Esophagus squamous epithelium (tissue), 5 donors: ENCODE measurements at places on chromosomes 13 and 19.

DNA sequence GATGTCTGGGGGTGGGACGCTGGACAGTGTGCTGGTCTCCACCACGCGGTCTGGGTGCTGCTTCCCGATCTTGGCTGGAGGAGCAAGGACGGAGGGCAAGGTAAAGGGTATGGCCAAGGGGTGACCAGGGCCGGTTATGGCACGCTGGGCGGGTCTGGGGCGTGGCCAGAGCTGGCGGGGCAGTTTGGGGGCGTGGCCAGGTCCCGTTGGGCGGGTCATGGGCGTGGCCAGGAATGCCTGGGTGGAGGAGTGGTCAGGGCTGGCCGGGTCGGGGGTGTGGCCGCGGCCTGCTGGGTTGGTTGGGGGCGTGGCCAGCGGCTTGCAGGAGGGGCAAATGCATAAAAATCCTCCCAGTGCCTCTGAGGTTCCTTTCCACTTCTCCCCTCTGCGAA, 19.2 kb downstream of the GPX4 start:
- no peak for DNase-seq

DNA sequence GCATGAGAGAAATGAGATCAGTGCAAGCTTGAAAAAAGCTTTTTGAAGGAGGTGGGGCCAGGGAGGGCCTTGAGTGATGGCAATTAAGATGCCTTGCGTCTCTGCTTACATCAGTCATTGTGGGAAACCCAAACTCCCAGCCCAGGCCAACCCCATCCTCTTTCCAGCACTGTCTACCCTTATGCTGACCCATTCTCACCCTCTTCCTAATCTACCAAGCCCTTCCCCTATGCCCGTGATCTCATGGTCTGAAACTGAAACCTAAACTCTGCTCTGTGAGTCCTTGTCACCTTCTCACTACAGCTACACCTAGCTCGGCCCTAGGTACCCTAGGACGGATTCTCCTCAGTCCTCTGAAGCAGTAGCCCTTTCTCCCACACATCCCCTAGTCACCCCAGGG, 36.0 kb upstream of the SERP2 start:
- DNase-seq: no peak

- DNase-seq: no peak
Observed at GRCh38 chr19:58212336-58213074, 16.2 kb upstream of the ZNF544 start.

DNA sequence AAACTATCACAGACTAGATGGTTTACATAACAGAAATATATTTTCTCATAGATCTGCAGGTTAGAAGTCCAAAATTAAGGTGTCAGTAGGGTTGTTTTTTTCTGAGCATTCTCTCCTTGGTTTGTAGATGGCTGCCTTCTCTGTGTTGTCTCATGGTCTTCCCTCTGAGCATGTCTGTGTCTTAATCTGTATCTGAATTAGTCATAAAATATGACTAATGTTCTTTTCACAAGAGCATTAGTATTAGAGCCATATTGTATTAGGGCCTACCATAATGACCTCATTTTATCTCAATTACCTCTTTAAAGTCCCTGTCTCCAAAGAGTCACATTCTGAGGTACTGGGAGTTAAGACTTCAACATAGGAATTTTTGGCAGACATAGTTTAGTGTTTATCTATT, 77.2 kb upstream of the OBI1 start:
- no peak for DNase-seq

DNA sequence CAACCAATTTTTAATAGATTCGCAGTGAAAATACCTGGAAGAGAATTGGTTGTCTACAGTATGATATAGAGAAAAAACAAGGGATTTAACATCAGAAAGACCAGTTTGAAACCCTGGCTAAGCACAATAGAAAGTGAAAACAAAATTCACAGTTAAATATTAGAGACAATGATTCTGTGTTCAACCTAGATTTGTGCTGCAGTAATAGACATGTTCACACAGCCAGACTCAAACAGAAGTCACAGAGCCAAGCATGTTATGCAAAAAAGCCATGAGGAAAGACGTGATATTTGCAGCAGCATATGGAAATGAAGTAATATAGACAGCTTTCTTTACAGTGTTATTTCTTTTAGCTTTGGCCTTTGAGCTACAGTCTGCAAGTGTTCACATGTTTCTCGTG, 48.1 kb downstream of the SCEL start:
- DNase-seq: no peak

DNA sequence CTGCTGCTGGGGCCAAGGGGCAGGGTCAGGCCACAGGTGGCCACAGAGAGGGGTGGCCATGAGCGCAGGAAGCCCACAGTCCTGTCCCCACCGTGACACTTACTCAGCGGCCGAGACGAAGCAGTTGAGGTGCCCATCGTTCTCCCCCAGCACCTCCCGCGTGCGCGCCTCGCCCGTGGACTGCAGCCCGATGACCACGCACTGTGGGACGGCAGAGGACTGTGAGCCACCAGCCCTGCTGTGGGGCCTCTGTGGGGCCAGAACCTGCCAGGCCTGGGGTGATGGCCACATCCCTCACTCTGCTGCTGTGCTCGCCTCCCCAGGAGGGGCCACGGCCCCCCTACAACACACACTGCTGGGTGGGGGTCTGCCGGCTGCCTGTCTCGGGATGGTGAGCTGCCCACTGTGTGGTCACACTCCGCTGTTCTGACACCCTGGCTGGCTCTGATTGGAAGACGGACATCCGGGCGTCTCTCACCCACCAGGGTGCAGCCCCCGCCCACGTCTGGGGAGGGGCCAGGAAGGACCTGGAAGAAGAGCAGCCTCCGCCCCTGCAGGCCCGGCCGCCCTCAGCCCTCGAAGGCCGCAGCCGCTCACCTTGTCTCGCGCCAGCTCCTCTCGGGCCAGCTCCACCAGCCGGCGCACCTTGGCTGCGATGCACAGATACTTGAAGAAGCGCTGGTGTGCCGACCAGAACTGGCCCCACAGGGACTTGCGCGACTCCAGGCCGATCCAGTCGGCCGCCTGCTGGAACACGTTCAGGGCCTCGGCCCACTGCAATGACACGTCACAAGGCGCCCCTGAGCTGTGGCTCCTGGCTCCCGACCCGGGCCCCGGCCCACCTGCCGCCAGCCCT, 13.2 kb downstream of the GPX4 start:
- DNase-seq: no peak

DNA sequence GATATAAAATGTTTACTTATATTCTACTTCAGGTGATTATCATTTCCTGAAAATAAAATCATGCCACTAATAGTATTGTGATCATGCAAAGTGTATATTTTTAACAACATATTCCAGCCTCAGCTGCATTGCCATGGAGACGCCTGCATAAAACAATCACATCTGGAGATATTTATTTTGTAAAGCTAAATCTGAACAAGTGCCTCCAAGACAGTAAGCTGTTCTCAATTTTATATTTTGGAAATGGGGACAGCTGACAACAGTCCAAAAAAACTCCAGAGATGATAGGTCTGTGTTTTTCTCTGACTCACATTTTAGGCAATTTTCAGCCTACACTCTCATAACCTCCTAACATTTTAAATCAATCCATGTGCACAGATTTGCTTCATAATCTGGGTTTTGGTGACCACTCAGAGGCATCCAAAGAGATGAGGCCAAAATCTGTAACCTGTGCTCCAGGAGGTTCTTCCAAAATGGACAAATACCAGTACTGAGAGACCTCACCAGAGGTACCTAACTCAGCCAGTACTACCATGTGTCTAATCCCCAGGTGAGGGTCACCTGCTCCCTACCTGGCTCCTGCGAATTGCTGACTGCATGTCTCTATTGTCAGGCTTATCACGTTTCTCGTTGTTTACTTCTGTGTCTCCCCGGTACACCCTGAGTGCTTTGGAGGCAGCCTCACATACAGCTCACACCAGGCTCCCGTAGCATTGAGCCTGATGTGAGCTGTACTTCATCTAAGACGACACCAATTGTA, 62.7 kb downstream of the COL4A1 start:
- DNase-seq: no peak

GRCh38 chr13:48457578-48458242, 44.8 kb upstream of the LPAR6 start:
- DNase-seq: no peak

DNA sequence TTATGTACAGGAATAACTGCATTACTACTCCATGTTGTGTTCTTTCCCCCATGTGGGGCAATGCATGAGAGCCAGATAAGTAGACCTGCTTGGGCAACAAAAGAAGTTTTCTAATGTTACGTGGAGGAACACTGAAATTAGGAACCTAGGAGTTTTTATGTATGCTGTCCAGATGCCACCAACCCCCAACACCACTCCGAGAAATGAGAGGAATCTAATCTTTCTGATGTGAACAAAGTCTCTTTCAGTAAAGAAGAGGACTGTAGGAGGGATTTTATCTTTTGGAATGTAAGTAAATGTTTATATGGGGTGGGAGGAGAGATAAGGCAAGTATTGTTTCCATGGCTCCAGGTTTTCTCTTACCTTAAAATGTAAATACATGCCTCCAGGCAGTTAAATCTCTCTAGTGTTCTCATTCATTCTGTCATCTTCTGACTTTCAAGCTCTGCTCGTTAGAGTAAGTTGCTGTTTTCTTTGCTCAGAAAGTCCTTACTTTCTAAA, 820.6 kb downstream of the PCDH17 start:
- no peak for DNase-seq

DNA sequence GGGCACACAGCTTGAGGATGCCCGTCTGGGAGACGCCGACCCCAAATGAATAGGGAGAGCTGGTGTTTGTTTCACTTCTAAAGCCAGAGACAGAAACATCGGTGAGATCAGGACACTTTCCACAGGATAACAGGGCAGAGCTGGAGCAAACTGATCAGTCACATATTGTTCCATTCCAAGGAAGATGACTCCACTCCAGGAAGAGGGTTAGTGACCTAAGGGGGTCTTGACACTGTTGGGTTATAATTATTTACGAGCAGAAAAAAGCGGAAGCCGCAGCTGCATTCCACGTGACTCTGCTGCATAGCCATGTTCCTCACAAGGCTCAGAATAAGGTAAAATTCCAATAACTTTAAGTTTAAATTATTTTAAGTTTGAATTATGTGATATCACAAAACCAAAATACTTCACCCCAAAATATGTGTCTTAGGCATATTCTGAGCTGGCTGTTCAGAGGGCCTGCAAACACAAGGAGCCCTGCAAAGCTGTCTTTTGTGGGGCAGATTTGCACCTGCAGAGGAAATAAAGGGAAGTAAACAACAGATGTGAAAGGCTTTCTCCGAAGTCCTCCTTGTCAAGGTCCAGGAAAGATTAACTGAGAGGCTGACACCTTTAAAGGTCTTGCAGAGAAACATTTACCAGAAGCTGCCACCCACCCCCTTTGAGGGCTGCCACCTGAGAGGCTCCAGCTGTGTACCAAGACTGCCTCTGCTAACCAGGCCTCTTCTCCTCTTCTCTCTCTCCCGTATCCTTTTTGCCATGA, 819.2 kb downstream of the UQCRFS1 start:
- no peak for DNase-seq

GRCh38 chr13:111174377-111175114, 59.4 kb downstream of the ARHGEF7 start:
- DNase-seq: no peak

DNA sequence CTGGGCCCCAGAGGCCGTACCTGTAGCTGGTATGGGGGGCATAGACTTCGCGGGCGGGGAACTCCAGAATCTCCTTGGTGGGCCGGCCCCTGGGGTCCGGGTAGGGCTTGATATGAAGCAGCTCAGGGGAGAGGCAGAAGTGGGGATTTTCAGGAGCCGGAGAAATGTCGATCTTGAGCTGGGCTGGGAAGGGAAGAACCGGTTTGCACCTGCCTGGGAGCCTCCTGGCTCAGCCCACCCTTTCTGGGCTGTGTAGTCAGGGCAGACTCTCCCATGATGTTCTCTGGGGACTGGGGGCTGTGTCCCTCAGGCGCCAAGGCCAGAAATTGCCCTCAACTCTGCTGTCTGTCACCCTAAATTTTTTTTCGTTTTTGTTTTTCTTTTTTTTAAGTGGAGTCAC, 2.6 kb downstream of the ANGPTL8 start:
- no peak for DNase-seq

DNA sequence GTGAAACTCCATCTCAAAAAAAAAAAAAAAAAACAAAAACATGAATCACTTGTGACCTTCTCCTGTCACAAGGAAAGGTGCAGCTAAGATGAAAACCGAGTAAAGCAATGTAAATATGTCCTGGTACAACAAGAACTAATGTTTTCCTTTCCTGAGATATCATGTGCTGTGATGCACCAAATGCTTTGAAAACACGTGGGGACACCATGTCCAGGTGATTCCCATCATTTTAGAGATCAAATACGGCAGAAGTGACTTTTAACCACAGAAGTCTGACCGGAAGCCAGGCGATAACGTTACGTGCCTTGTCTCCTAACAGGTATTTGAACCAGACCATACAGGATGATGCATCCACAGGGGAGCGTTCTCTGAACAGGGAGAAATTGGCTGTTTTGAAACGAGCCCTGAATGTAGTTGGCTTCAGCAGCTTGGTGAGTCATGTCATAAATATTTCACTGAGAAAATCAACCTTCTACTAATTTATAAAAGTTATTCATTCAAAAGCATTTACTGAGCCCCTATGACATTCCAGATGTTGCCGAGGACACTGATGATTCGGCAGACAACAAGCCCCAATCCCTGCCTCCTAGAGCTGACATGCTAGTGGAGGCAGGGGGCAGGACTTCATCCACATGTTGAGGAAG, 328.1 kb downstream of the MYO16 start:
- no peak for DNase-seq
